ENCODE measurements at places on chromosomes 4 and X.
A peak's percentile ranks its signal among the peaks of the same experiment; 100 is the strongest.

GRCh38 chr4:114056599-114056998 is 77.2 kb upstream of the ARSJ start:
- no peak for DNase-seq

- DNase-seq = peak; percentile 83
Observed at GRCh38 chr4:123785538-123785937, 388.9 kb downstream of the SPRY1 start.

DNA sequence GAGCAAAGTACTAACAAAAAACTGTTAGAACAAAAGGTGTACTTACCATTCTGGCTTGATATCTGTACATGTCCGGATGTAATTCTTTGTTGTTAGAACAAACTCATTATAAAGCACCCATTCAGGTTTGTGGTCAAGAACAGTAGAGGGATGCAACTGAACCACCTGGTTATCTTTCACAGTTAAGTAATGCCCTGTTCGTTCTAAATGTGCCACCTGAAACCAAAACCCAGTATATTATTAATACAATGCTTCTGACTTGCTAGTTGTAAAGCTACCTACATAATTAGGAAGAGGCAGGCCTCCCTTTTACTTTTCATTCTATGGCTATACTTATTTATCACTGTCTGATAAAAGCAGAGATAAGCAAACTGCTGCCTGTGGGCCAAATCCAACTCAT is 54.8 kb downstream of the DHX15 start:
- DNase-seq = no peak

DNA sequence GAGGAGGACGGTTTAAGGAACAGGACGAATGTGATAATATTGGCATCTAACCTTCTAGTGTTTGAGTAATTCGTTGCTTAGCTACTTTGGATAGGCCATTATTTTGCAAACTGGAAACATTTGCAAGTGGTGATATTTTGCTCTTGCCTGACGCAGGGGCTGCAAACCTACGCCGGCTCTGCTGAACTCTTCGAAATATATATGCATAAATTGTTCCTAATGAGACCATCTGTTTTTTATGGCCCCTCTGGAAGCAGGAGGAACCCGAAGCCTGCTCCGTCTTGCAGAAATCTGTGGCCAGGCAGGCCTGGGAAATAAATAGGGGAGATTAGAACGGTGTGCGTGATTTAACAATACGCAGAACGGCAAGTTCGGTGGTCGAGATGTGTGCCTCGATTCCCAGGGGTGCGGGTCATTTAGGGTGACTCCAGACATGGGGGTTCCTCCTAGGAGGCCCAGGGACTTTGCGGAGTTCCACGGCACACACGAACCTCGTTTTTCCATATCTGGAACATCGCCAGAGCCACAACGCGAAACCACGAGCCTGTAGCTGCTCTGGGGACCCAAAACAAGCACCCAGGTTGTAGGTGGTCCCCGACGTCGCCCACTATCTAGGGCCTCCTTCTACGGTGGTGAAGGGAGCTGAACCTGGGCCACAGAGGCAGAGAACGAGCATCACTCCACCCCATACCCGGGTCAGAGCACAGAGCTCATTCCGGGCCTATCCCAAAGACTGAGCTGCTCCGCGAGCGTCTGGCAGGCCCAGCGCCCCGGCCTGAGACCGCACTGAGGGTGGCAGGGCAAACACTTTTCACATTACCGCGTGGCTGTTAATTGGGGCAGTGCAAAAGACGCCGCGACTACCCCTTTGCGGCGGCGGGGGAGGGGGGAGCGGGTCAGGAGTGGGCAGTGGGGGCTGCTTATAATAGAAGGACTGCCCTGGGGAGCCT is 89.7 kb downstream of the BCOR start:
- DNase-seq = no peak

DNA sequence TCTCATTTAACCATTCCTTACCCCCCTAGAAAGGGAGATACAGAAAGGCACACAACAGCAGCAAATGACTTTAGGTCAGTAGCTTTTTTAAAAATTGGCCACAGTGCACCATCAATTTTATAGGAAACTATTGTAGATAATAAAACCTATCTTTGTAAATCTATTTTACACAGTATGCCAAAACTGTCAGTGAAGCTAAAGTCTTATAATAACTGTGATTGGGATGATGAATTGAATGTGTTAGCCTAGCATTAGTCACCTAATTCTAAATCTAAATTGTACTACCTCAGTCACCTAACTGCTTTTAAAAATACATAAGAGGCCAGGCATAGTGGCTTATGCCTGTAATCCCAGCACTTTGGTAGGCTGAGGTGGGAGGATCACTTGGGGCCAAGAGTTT is 44.2 kb downstream of the SH3RF1 start:
- no peak for DNase-seq

DNA sequence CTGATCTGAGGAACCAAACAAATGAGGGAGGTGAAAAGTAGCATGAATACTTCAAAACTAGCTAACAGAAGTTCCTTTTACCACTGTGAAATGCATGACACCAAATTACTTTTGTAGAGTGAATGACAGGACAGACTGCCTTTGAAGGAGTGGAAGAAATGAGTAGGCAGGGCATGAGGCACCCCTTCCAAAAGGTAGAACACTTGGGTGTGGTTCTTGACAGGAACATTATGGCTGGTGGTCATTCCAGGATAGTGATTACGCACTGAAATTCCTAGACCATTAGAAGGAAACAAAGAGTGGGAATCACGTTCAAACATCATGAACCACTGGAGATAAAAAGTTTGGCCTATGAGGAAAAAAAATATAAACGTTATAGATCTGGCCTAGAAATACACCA is 4.9 kb downstream of the HUWE1 start:
- DNase-seq = no peak

DNA sequence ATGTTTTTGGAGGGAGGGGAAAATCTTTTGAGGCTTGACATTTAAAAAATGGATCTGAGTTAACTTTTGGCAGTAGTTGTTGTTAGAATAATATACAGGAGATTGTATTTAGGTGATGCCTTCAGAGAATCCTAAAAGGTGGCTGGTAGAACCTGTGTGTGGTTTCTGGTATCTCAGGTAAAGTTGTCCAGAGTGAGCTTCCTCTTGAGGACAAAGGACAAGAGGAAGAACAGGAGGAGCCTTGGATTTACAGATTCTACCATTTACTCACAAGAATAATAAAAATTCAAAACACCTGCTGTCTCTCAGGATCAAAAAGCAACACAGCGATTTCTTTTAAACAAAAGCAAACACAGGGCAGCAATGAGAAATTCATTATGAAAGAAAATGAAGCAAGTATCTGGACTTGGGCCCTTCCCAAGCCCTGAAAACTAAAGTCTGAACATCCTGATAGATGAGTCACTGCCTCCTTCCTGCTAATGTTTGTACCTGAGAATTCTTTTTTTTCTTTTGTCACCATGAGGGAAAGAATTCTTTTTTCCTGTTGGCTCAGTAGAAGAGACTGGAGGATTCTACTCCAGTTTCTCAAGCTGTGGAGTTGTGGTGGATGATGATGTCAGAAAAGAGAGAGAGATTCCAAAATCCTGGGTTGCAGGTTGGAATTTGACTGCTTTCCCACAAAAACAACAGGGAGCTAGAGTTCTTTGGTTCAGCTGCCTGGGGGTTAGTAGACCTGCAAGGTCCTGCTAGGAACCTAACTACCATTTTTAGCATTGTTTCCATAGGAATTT is 31.5 kb upstream of the RAPGEF2 start:
- peak; percentile 79 for DNase-seq

DNA sequence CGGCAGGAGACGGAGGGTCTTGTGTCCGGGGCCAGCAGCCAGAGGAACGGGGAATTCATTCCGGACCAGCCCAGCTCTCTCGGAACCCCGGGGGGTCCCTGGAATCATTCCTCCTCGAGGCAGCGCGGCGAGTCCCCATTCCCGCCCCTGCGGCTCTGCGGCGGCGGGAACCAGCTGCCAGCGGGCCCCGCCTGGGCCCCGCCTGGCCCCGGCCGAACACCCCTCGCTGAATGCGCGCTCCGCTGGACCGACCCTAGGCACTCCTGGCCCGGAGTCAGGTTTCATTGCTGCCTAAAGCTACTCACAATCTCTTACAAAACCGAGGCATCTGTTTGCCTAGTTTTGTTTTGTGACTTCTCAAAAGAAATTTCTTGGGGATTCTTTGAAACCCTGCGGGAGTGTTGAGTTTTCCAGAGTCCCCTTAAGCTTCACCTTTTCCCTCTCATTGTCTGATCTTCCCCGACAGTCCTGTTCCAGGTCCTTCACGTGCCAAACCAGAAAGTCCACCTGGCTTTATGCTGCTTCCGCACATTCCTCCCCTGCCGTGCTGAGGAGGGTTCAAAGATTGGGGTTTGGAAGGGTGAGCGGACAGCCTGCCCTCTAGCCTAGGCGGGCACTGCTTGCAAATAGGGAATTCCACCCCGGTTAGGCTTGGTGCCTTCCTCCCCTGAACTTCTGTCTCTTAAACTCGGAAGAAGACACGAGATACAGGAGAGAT is 789 bp downstream of the ARHGAP10 start:
- peak; percentile 59 for DNase-seq

GRCh38 chr4:4269331-4269731 is 20.6 kb downstream of the LYAR start:
- DNase-seq = no peak

GRCh38 chr4:8840006-8840793 is 31.4 kb downstream of the HMX1 start:
- DNase-seq = no peak

GRCh38 chrX:118824173-118824730 is 628 bp downstream of the ZCCHC12 start:
- DNase-seq = no peak

GRCh38 chrX:28889591-28890090 is 302.4 kb downstream of the IL1RAPL1 start:
- DNase-seq = no peak

- DNase-seq = peak; percentile 75
Observed at GRCh38 chr4:71713611-71714203, 70.2 kb downstream of the GC start.
